ENCODE measurements at places on chromosomes 13 and 19.

GRCh38 chr19:45770192-45771101 lies 1.4 kb upstream of the SIX5 start:
- DNase-seq: peak; percentile 85

DNA sequence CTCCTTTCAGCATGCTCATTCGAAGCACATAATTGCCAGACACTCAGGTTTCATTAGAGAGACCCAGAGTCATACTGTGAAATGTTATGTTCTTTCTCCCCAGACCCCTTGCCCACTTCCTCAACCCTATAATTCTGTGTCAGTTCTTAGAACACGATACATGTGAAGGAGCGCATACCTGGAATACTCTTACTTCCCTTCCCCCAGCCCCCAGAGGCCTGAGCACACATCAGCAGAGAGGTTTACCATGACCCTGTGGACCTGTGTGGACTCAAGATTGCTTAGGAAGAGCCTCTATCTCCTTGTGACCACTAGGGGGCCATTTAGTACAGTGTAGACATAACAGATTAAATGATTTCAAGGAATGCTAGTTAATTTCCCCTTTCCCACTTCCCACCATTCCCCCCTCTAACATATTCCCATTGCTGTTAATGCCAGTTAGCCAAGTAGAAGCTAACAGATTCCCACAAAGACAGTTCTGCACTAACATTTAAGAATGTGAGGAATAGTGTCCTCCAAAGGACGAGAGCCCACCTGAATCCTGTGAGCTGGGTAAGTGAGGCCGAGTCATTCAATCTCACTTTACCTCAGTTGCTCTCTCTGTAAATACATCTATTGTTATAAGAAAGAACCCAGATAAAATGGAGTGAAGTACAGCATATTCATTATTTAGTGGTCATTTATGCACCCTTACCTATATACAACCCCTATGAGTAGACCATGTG lies 154.2 kb upstream of the MAB21L1 start:
- no peak for DNase-seq

DNA sequence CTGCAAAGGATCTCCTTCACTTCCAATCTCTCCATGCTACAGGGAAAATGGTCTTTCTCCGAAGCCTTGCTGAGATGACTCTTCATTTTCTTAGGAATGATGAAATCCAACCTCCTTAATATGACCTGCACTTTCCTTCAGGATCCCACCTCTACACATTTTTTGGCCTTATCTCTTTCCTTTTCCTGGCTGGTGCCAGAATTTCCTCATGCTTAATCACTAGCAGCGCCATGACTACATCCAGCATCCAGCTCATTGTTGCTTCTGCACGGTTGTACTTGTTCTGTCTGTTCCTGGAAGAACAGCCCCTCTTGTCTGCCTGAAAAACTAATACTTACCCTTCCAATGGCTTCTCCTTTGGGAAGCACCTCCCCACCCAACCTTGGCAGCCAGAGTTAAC lies 68.4 kb downstream of the TEX26 start:
- no peak for DNase-seq

- DNase-seq: no peak
Measured at GRCh38 chr19:51688671-51689571, 4.2 kb upstream of the SPACA6 start.

GRCh38 chr13:48393698-48394085 lies 19.2 kb downstream of the LPAR6 start:
- DNase-seq: no peak

DNA sequence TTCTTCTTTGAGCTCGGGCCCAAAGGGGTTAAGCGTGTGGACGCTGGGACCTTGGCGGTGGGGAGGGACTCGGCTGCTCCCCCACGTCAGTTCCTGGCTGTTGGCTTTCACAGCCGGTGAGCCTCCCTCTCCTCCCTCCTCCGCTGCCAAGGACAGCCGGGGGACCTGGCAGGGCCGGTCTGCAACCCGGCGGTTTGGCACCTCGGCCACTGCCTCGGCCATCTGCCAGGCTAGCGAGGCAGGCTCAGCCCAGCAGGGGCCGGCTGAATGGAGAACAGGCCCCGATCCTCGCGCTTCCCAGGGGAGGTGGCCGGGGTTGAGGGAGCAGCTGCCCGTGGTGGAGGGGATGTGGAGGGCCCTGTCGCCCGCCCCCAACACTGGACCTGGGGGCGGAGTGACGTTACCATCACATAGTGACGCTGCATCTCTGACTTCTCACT lies 5.0 kb downstream of the TLE5 start:
- DNase-seq: no peak

- peak; percentile 55 for DNase-seq
Measured at GRCh38 chr19:45125975-45126493, 33.1 kb downstream of the PPP1R37 start.

GRCh38 chr19:1864480-1865171 lies 1.2 kb upstream of the KLF16 start:
- DNase-seq: no peak

DNA sequence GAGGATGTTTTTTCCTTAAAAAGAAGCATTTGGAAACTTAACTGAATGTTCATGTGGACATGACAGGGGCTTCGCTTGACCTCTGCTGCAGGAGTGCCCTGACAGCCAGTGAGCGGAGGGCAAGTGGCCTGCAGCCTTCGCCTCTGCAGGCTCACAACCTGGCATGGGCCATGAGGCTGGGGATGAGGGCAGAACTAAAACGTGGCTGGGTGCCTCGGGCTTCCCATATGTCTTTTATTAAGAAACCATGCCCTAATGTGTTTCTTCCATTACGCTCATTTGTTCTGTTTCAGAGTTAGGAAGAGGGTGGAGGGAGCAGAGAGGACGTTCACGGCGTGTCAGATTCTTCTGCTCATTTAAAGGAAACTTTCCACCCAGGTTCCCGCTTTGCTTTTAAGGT lies 2.9 kb downstream of the ARHGEF7 start:
- DNase-seq: no peak

GRCh38 chr13:31722673-31723072 lies 16.7 kb upstream of the RXFP2 start:
- DNase-seq: no peak

- DNase-seq: no peak
Measured at GRCh38 chr13:99280166-99280565, 22.0 kb upstream of the GPR18 start.

- DNase-seq: no peak
Measured at GRCh38 chr19:41321600-41322270, 11.8 kb downstream of the CCDC97 start.

GRCh38 chr13:27336014-27336673 lies 65.5 kb downstream of the RASL11A start:
- no peak for DNase-seq

- DNase-seq: peak; percentile 69
Measured at GRCh38 chr19:29667901-29668341, 2.7 kb downstream of the PLEKHF1 start.
